Stimulated activated CD8-positive, alpha-beta memory T cell treated with anti-CD3 and anti-CD28 coated beads, Interleukin-15, amount 100 ng/mL, for 1 hour (primary cell): ENCODE measurements at places on chromosomes 7 and 10.

DNA sequence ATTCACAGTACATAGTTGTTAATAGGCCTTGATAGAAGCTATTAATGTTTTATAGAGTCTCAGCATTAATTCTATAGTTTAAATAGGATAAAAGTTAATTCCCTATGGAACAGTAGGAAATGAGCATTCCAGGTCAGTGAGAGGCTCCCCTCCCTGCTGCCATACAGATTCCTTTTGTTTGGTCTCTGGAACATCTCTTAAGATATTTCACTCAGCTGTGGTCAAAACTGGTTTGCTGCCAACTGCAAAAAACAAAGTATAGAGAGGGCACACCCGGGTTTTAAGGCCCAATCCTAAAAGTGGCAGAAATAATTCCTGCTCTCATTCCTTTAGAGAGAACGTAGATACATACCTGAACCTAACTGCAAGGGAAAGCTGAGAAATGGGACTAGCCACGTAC is 51.3 kb downstream of the MDFIC start:
- DNase-seq: no peak

GRCh38 chr7:150382844-150383225 is 3.7 kb downstream of the ZNF775 start:
- no peak for DNase-seq

- DNase-seq: no peak
These were observed 98.4 kb upstream of the FAM3C start for GRCh38 chr7:121494516-121494915.

DNA sequence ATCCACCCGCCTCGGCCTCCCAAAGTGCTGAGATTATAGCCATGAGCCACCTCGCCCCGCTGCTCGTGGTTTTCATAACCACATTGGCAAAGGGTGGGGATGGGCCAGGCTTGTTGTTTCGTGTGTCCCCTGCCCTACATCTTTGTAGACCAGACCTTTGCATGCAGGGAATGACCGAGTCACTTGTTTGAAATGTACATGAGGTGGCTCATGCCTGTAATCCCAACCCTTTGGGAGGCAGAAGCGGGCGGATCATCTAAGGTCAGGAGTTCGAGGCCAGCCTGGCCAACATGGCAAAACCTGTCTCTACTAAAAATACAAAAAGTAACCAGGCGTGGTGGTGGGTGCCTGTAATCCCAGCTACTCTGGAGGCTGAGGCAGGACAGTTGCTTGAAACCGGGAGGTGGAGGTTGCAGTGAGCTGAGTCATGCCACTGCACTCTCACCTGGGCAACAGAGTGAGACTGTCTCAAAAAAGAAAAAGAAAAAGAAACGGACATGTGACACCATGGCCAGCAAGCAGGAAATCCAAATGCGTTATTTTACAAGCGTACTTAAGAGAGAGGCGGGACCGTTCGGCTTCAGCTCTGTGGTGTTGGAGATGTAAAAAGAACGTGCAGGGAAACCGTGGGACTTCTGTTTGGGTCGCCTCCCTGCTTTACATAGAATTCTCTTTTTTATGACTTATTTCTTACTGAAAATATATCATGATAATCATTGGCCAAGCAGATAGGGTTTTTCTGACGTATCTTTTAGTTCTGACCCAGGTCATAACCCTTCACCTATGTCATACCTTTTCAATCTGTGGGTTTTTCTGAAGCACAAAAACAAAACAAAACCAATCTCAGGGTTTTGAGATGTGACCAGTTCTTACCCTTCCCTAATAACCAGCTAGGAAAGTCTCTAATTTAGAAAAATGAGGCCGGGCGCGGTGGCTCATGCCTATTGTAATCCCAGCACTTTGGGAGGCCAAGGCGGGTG is 45.1 kb downstream of the WIPI2 start:
- DNase-seq: no peak

DNA sequence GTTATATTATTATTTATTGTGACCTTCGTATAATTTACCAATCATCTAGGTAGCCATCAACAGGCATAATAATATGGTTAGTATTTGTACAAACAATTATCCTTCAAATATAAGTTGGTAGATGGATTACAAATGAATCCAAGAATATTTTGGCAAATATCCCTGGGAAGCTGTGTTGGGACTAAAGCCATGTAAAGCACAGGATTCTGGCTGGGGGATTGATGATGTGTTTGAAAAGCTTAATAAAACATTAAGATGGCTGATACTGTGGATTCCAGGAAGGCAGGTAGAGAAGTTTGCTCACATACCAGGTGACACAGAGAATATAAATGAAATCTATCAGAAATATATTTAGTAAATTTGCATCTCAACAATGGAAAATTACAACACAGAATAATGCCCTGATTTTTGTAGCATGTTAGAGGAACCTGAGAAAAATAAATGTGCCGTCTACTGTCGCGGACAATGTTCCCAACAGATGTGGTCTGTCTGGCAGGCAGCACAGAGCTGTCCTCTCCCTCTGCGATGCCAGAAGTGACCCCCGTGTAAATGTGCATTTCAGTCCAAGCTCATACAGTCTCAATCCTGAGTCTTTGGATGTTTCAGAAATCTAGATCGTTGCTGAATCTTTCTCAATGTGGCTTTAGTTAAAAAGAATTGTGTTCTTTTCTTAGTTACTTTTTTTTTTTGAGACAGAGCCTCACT is 125.0 kb downstream of the TEX36 start:
- DNase-seq: no peak

DNA sequence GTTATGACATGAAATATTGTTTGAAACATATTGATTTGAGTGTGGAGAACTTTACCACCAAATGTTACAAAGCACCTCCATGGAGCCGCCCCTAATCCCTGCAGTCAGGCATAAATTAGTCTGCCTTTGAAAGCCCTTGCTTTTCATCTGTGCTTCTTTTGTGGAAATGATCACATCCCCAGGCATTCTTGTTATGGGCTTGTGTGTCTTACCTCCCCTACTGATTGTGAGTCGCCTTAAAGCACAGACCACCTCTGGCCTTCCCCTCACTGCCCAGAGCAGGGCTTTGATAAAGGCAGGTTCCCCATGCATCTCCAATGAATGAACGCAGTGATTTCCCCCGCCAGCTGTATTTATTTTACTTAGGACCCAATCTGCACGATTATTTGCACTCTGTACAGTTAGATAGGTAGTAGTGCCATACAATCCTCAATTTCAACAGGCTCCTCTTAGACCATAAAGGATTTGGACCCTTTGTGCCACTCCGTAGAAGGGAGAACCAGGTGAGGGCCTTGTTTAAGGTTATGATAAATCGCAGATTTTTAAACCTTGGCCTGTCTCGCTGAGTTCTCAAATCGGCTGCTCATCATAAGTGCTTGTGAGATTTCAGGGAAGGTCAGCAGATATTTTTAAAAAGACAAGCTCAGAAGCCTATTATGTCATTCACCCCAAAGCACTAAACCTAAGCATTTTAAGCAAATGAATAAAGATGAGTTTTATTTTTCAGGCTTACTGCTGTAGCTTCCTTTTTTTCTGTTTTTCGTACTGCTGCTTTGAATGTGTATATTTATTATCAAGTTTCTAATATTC is 107.8 kb downstream of the CUBN start:
- DNase-seq: no peak
